ENCODE measurements at places on chromosomes 1 and 21.

- no peak for DNase-seq
Measured at GRCh38 chr1:94303005-94303404, 65.6 kb upstream of the ARHGAP29 start.

DNA sequence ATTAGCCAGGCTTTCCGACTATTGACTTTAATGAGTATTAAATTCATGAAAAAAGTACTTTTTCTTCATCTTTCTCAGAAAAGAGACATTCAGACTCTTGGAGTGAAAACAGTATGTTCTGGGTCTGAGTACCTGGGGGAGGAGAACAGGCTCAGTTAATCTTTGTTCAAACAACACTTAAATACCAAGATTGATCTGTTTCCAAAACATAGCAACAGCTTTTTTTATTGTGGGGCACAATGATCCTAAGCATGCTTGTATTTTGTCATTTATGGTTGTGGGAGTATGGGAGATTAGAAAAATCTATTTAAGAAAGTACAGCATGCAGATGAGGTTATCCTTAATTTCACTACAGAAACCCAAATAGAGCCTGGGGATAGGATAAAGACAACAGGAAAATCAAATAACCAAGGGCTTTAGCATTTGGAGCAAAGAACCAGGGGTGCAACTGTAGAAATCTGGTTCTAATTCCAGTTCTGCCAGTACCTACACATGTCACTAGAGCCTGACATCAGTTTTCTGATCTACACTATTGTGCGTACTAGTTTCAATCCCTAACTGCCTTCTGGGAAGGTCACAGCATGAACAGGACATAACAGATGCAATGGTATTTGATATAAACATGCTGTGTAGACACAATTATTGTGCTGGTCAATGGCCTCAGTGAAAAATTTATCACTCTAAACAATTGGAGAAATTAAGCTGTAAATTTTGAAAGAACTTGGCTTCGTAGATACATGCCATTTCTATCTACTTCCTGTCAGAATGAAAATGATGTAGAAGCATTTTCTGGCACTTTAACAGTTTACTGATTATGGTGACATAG lies 91.2 kb downstream of the KCNK1 start:
- no peak for DNase-seq

DNA sequence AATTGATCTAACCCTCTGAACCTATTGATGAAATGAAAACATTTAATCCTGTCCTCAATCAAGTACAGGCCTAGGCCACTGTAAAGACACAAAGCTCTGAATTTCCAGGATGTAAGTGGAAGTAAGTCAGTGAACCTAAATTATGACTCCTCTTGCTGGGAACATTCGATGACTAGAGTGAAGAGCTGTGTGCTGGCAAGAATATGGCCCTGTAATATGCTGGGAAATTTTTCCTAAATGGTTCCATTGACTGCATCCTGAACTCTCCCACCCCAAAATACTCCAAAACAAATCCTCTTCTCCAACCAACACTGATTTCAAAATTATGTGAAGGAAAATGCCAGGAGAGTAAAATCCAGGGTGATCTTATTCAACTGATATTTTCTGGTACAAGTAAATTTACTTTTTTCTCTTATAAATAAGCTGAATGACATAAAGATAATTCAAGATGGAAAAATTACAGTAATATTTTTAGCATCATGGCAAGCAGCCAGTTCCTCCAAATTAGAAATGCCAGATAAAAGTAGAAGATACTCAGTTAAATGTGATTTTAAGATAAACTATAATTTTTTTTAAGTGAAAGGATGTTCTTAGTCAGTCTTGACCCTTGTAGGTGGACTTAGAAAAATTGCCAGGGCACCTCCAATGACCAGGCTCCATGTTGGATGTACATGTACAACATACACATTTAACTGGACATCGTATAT lies 269.4 kb downstream of the PTGER3 start:
- DNase-seq: no peak

GRCh38 chr1:85225624-85226380 lies 25.0 kb upstream of the SYDE2 start:
- DNase-seq: no peak

DNA sequence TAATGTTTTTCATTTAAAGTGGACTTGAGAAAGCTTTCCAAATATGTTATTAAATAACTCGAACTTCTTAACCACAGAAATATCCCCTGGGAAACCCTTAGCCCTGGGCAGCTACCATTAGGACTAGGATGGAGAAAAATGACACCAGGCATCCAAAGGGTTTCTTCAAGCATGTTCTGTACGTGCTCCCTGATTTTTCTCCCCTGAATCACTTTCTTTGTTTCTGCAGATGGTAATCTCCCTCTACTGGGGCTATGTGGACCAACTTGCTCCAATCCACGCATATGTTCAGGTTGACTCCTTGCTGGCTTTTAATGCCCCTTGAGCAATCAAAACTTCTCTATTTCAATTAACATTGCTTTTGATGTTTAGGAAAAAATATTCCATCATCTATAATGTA lies 312.7 kb upstream of the C1orf87 start:
- DNase-seq: no peak

All from activated effector memory CD4-positive, alpha-beta T cell treated with anti-CD3 and anti-CD28 coated beads, Interleukin-2, amount 50 U/mL, for 16 hours (primary cell).